ENCODE measurements at places on chromosomes 13 and 19.

GRCh38 chr13:40662866-40663265 is 3.6 kb downstream of the FOXO1 start:
- DNase-seq = no peak

DNA sequence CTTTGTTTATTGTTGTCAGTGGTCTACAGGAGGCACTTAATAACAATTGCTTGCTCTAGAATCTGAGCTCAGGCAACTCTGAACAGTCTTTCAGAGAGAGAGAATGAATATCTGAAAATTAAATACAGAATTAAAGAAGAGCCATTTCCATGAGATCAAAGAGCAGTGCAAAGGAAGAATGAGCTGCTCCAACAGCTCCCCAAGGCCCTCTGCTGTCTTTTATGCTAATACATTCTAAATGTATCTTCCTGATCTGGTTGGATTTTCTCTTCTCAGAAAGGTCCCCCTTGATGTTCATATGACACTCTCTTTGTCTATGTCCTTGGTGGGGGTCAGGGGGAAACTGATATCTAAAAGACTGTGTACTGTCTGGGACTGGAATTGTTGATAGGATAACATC is 1029.6 kb downstream of the PCDH9 start:
- no peak for DNase-seq

GRCh38 chr19:57239982-57240310 is 486 bp upstream of the ZNF805 start:
- DNase-seq = no peak

DNA sequence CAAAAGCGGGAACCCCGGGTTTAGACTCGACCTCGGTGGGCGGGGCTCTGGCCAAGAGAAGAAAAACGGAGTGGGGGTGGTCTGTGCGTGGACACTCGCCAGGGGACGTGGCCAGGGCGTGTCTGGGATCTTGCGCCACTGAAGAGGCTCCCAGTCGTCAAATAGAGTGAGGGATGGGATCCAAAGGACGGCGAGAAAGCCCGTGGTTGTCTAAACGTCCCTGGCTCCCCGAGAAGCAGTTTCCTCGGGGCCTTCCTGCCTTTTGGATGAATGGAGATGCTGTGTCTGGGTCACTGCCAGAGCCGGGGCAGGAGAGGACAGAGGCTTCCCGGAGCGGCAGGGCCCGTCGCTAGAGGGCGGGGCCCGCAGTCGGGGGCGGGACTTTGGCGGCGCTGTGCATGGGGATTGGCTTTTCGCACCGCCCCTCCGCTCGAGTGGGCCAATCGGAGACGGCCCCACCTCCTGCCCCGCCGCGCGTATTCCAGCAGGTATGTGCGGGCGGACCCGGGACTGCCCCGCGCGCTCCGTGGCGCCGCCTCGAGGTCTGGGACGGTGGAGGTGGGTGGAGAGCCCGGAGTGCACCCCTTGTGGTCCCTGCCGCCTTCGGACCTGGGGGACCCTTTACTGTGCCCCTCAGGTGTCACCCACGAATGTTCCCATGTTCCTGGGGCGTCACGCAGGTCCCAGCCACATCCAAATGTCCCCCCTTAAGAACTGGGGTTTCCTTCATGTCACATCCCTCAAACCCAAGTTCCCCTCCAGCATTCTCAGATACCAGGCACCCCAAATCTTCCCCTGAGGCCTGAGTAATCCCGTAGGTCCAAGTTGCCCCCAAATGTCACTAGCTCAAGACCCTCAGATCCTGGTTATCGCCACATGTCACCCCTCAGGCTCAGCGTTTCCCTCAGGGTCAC is 38.3 kb downstream of the ZSWIM4 start:
- peak; percentile 91 for DNase-seq

DNA sequence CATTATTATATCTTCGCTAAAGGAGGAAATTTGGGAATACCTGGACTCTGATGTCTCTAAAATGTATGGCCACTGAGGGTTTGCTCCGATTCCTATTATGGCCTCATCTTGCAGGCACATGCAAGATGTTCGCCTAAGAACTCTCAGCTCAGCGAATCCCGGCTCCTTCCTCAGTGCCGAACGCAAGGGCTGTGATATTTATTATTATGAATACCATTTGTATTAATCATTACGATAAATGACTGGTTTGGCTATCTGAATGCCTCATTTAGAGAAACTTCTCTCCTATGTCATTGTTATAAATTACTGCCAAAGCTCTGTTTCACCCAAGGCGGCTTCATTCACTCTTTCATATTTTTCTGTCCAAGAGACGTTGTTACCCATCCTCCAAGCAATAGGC is 369.7 kb upstream of the TSHZ3 start:
- no peak for DNase-seq

All from A549 (cell line).